ENCODE measurements at places on chromosomes 2 and 18. TPM values are rescaled to one million over a fixed set of nuclear protein-coding genes. Genes with fewer than 3 reads are reported as not detected.

GRCh38 chr2:215136669-215137328 lies 1.6 kb downstream of the ABCA12 start:
- no peak for DNase-seq

- DNase-seq: no peak
Measured at GRCh38 chr18:28108814-28109213, 68.1 kb downstream of the CDH2 start.

DNA sequence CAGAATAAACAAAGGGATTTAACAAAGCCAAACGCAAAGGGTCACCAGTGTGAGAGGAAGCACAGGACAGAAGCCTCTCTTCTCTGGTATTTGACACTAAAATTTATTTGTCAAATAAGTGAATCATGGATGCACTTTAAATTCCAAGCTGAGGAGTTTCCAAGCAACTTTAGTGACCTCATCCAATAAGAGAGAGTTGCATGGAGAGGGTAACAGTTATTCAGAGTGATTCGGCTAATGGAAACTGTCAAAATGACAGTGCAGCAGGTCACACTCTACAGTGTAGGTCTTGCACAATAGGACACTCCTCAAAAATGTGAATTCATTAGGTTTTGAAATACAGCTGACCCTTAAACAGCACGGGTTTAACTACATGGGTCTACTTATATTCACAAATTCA lies 103.9 kb upstream of the ACVR1C start:
- DNase-seq: no peak

- no peak for DNase-seq
Measured at GRCh38 chr2:73944714-73945113, 18.0 kb downstream of the DGUOK start.

- DNase-seq: no peak
Measured at GRCh38 chr18:21146016-21146415, 34.4 kb upstream of the ROCK1 start.

SEMA4C gene
- total RNA-seq: 54.9 TPM

GALR1 gene
- total RNA-seq: 0.16 TPM

TBC1D8 gene
- total RNA-seq: 11.7 TPM

Data from occipital lobe (tissue), 3 donors.